ENCODE measurements at places on chromosomes 1 and 21. TPM values are rescaled to one million over a fixed set of nuclear protein-coding genes. Genes with fewer than 3 reads are reported as not detected.

CSMD2 gene
- total RNA-seq, result not detected

- H3K27ac ChIP-seq, result no peak overlapping the region
- no peaks in the 10 kb centered on the region for H3K4me1 ChIP-seq
- H3K27me3 ChIP-seq, result peaks cover 13% of the 10 kb centered on the region
These were observed 209.2 kb downstream of the URB2 start for GRCh38 chr1:229835226-229835625.

DNA sequence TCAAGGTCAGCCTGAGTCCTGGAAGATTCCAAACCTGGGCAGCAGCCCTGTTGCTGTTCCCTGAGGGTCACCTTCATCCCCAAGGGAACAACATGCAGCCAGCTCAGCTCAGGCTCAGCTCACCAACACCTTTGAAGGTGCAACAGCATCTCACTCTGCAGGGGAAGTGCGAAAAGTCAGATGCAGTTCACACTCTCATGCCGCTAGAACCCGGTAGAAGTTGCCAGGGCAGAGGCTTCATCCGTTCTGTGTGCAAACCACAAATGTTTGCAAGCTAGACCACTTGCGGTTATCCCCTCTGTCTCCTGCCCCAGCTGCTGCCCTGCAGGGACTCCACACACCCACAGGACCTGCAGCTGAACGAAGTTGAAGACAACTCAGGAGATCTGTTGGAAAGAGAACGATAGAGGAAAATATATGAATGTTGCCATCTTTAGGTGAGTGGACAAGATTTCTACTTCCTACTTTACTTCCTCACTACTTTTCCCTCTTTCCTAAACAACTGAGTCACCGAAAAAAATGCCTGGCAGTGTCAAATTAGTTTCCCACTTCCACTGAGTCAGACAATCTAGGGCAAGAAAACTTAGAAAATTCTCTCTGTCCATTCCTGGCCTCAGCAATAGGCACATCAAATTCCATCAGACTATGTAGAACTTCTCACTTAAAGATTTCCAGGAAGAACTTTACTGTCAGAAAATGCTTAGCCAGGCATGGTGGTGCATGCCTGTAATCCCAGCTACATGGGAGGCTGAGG, 1.8 kb upstream of the FCRL6 start:
- H3K27ac ChIP-seq, result no peak overlapping the region
- DNase-seq, result peak; percentile 20
- peaks cover 13% of the 10 kb centered on the region for H3K4me1 ChIP-seq
- H3K4me3 ChIP-seq, result no peak overlapping the region

DNA sequence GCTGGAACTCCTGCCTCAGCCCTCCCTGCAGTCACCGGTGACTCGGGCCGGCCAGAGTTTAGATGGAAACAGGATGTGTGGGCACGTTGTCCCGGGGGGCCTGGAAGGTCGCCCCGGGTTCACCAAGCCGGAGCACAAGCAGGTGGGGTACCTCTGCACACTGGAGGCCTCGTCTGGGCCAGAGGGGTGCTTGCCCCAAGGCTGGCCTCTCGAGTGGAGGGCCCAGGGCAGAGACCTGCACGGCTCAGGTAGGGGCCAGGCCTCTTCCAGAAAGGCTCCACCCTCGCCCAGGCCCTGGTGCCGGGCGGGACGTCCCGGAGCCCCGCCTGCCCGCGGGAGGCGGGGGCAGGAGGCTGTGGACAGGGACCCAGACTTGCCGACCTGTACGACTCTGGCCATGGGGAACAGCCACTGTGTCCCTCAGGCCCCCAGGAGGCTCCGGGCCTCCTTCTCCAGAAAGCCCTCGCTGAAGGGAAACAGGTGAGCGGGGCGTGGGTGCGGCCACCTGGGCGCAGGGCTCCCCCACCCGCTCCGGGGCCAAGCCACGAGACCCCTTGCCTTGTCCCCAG, at the start of gene PLEKHN1:
PLEKHN1 (plus strand) TSS at position 348 of the 569 bp plus-strand sequence; CDS start at position 398, 50 bp downstream.
- H3K4me1 ChIP-seq, result peaks cover 13% of the 10 kb centered on the region
- H3K36me3 ChIP-seq, result peaks cover 4% of the 10 kb centered on the region
- H3K27me3 ChIP-seq, result peaks cover 6% of the 10 kb centered on the region
- peak; percentile 42 for DNase-seq
- peak within 1 kb of the TSS; percentile 59 for H3K27ac ChIP-seq
- H3K4me3 ChIP-seq, result peak within 1 kb of the TSS; percentile 77

- H3K4me1 ChIP-seq, result peaks cover 20% of the 10 kb centered on the region
- peaks cover 31% of the 10 kb centered on the region for H3K27me3 ChIP-seq
- H3K36me3 ChIP-seq, result no peaks in the 10 kb centered on the region
- DNase-seq, result peak; percentile 57
- peak overlapping the region; percentile 67 for H3K4me3 ChIP-seq
- no peak overlapping the region for H3K27ac ChIP-seq
These were observed 618 bp downstream of the JAM2 start for GRCh38 chr21:25639551-25640201.

DNA sequence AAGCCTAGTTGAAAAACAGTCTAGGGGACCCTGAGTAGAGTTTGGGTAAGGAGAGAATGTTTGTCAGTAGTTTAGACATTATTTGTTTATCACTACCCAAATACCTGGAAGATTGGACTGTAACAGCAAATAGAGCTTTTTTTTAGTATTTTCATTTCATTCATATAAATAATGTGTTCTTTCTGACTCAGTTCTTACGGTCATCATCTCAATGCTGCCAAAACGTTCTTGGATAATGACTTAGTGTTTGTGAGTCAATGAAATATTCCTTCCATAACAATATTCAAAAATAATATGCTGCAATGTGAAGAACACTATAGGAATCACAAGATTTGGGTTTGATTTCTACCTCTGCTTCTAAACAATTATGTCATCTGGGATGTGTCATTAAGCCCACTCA, 400.0 kb upstream of the PKN2 start:
- H3K4me1 ChIP-seq, result no peaks in the 10 kb centered on the region
- DNase-seq, result no peak
- H3K27ac ChIP-seq, result no peak overlapping the region
- no peaks in the 10 kb centered on the region for H3K27me3 ChIP-seq

OR2T35 gene
- not detected for total RNA-seq

- no peaks in the 10 kb centered on the region for H3K36me3 ChIP-seq
- DNase-seq, result no peak
- H3K4me1 ChIP-seq, result peaks cover 24% of the 10 kb centered on the region
- H3K27ac ChIP-seq, result no peak overlapping the region
- H3K27me3 ChIP-seq, result peaks cover 7% of the 10 kb centered on the region
These were observed 145.3 kb downstream of the TNFSF18 start for GRCh38 chr1:172905452-172905851.

Data from activated naive CD4-positive, alpha-beta T cell treated with anti-CD3 and anti-CD28 coated beads for 36 hours (primary cell).